ENCODE measurements at places on chromosomes 16 and 17. TPM values are rescaled to one million over a fixed set of nuclear protein-coding genes. Genes with fewer than 3 reads are reported as not detected.

DNA sequence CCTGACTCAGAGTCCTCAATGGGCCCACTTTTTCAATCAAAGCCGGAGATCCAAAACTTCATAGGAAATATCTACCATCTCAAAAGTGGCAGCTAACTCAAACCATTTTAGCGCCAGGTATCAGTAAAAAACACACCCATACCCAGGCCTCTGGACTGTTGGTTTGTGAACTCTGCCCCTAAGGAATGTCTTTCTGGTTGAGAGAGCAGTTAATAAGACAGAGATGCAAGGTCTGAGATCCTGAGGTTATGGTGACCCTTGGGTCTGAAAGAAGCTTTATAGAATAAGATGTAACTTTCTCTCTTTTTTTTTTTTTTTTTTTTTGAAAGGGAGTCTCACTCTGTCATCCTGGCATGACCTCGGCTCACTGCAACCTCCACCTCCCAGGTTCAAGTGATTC lies 350.5 kb downstream of the SOX9 start:
- H3K4me3 ChIP-seq: no peak overlapping the region
- no peaks in the 10 kb centered on the region for H3K36me3 ChIP-seq
- H3K27me3 ChIP-seq: no peaks in the 10 kb centered on the region
- no peak overlapping the region for H3K27ac ChIP-seq
- no peak for DNase-seq

SPNS3 gene
- not detected for total RNA-seq

GAN gene
- total RNA-seq: 10.7 TPM

GRCh38 chr17:44324571-44325275 lies at the start of gene SLC25A39:
Gene SLC25A39, minus strand, starts transcription at chr17:44324823. Its CDS starts 1,261 bp downstream, at chr17:44323562.
- H3K4me3 ChIP-seq: peak within 1 kb of the TSS; percentile 90
- peak within 1 kb of the TSS; percentile 92 for H3K27ac ChIP-seq
- peaks cover 22% of the 10 kb centered on the region for H3K36me3 ChIP-seq
- peaks cover 29% of the 10 kb centered on the region for H3K4me1 ChIP-seq
- H3K27me3 ChIP-seq: no peaks in the 10 kb centered on the region

- H3K4me1 ChIP-seq: no peaks in the 10 kb centered on the region
- H3K4me3 ChIP-seq: no peak overlapping the region
- DNase-seq: no peak
- H3K27ac ChIP-seq: no peak overlapping the region
- no peaks in the 10 kb centered on the region for H3K36me3 ChIP-seq
Observed at GRCh38 chr17:63514477-63514876, 8.7 kb upstream of the KCNH6 start.

MMP2 gene
- total RNA-seq: 136 TPM

ABAT gene
- 14.9 TPM for total RNA-seq

GRCh38 chr16:78128913-78129312 lies 29.5 kb downstream of the WWOX start:
- no peak overlapping the region for H3K4me3 ChIP-seq
- no peaks in the 10 kb centered on the region for H3K4me1 ChIP-seq
- no peaks in the 10 kb centered on the region for H3K36me3 ChIP-seq
- H3K27me3 ChIP-seq: no peaks in the 10 kb centered on the region

DNA sequence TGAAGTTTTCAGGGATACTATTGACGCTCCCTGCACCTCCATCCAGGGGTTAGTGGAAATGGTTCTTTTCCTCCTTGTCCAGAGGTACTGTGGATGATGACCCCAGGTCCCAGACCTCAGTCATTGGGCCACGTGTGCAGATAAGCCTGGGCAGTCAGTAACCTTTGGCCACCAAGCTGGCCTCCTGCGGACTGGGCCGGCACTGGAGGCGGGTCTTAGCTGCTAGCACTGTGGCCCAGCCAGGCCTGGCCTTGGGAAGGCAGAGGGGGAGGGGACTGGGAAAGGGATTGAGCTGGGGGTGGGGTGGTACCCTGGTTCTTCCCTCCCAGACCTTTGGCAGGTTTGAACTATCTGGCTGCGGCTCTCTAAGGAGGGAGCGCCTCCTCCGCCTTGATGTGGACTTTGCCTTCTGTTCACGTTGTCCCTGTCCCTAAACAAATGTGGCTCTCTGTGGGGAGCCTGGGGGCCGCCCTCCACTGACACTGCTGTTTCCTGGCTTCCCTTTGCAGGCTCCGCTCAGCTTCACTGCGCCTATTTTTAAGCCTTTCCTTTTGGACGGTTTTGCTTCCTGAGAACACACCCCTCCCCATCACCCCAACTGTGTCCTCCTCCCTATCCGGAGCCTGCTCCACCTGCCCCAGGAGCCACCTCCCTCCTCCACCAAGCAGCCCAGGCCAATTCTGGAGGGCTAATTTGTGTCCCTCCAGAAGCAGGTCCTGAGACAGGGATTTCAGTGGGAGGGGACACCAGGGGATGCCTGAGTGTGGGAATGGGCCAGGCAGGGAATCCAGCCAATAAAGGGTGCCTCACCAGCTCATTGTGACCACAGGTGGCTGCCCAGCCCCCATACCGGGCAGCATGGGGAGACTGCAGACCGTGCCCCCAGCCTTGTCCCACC lies 251.9 kb downstream of the SEC14L1 start:
- no peak for DNase-seq
- H3K27me3 ChIP-seq: no peaks in the 10 kb centered on the region
- H3K36me3 ChIP-seq: no peaks in the 10 kb centered on the region
- no peak overlapping the region for H3K4me3 ChIP-seq

DNA sequence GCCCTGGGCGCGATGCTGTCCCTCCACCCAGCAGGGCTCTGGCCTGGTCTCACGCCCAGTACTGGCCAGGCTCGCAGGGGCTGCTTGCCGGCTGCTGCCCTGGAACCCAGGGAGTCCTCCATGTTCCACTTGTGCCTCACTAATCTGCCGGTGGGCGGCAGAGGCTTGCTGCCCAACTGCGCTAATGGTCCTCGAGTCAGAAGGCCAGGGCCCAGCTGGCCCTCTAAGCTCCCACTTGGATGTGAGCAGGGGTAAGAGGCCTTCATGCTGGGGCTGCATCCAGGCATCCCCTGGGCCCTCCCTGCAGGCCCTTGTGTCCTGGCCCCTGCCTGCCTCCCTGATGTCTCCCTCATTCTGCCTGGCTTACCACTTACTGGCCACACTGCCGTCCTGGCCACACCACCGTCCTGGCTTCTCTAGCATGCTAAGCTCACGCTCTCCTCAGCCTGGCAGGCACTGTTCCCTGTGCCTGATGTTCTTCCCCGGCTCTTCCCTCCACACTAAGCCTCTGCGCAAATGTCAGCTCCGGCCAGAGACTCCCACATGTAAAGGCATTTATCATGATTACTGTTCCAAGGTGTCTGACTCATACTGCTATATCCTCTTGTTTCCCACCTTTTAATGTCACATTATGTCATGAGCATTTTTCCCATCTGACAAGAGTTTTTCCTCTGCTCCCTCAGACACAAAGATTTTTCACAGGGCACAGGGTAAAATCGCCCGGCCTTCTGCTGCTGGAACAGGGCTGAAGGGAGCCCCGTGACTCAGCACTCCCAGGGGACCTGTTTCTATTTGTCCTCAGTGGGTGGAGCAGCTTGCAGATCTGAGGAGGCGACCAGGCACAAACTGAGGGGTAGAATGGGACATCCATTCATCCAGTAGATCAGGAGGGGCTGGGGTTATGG lies 15.9 kb downstream of the B9D1 start:
- H3K4me1 ChIP-seq: peaks cover 66% of the 10 kb centered on the region
- H3K27me3 ChIP-seq: no peaks in the 10 kb centered on the region
- peak overlapping the region; percentile 78 for H3K27ac ChIP-seq
- H3K4me3 ChIP-seq: no peak overlapping the region
- DNase-seq: peak; percentile 93

GRCh38 chr16:64356267-64356666 lies 765.6 kb downstream of the CDH11 start:
- no peak for DNase-seq
- H3K27me3 ChIP-seq: no peaks in the 10 kb centered on the region
- H3K36me3 ChIP-seq: no peaks in the 10 kb centered on the region
- H3K4me3 ChIP-seq: no peak overlapping the region
- no peaks in the 10 kb centered on the region for H3K4me1 ChIP-seq
